ENCODE measurements at places on chromosomes 12 and 14. TPM values are rescaled to one million over a fixed set of nuclear protein-coding genes. Genes with fewer than 3 reads are reported as not detected.

DNA sequence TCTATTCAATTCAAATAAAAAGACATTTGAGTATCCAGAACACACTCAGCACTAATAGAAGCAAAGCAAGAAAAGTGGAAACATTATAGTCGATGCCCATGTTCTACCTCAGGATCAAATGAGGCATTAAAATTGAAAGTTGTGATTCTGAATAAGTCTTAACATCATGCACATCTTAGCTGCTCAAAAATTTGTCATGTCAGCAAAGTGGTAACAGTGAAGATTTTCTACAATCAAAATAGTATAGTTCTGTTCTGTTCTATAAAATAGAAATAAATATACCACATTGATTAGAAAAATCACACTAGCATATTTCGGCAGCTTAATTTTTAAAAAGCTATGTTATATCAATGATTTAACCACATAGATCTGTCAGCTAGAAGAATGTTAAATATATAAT lies 74.7 kb downstream of the ERGIC2 start:
- no peak for DNase-seq

DNA sequence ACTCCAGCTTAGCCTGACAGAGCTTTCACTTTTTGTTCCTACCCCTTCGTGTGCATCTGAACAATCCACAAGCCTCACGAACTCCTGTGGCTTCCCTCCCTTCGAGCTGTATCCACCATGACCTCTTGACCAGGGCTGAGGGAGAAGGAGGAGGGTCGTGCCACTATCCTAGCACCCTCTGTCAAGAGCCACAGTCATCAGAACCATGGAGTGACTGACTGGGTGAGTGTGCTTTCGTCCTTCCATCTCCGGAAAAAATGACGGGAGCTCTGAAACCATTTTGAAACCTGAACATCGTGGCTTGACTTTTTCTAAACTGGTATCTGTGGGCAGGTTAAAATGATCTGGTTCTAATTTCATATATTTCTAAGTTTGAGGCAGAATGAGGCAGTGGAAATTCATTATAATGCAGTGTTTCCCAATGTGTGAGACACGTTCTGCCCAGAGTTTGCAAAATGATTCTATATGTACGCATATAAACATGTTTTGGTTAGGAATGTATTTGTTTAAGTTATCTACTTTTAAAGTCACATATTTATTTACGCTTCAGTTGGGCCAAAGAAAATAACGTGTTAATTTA lies 27.0 kb downstream of the IL26 start:
- no peak for DNase-seq

DNA sequence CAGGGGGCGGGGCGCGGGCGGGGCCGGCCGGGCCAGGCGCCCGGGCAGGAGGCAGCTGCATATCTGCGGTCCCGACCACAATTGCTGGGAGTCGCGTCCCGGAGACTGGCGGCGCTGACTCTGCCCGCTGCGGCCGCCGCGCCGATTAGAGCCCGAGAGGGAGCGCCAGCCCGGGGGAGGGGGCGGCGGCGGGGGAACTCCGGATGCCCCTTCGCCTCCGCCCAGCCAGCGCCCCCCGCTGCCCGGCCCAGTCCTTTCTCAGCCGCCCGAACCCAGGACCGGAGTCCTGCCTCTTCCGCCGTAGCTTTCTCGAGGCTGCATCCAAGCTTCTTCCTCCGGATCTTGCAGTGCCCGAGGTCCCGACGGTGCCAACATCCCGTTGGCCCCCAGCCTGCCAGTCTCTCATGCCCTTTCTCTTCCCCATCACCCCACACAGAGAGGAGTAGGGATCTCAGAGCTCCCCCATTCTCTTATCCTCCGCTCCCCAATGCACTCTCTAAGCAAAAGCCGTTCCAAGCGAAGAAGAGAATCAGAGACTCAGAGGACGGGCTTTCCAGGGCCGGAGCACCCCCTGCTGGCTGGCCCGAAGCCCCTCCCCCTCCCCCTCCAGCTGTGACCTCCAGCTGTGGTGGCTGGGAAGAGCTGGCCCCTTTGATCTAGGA lies 8.8 kb upstream of the SP7 start:
- DNase-seq: peak; percentile 53

DNA sequence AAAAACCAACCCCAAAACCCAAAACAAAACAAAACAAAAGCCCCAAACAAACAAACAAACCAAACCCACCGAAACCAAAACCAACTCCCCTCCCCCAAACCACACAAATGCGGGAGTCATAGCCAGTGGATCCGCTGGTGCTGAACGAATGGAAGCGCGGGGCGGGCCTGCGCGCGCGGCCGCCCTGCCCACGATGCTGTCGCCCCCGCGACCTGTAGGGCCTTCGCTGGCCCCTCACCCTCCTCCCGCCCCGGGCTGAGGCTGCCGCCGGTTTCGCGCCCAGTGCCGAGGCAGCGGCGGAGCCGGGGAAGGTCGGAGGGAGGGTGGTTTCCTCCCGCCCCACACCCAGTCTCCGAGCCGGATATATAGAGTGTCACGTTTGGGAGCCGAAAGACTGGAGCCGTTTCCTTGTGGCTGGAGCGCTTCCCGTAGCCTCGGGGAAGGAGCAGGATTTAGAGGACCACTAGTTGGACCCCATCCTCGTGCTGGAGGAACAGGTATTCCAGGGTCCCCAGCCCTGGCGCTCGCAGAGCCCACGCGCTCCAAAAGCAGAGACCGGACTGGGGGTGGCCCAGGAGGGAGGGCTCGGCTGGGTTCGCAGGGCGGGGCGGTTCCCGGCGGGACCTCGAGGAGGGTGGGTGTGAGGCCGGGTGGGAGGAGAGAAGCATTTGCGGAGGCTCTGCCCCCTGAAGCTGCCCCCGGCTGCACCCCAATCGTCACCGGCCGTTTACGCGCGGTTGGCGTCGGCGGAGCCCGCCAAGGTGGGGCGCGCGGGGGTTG lies at the start of gene FAR2:
TSS of gene FAR2 (plus strand) at position 368 of the 780 bp plus-strand sequence. CDS start 121,172 bp downstream, outside the sequence.
- DNase-seq: no peak

GRCh38 chr14:24915958-24916595 lies 133.9 kb downstream of the STXBP6 start:
- DNase-seq: no peak

DNA sequence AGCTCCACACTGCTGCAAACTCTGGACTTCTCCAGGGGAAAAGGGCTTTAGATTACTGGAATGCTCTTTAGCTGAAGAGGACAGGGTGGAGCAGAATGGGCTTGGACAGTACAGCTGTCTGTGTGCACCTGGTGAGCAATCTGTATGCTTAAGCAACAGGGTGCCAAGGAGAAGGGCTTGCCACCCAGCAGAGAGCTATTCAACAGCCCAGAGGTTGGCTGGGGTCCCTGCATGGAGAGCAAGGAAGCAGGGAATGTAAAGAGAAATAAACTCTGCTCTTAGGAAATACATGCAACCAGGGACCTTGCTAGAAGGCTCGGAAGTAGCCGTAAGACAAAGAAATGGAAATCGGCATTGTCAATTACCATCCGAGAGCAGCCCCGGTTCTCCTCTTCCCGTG lies 53.0 kb upstream of the CORO1C start:
- DNase-seq: no peak

GRCh38 chr12:97267594-97268202 lies 194.9 kb upstream of the RMST start:
- DNase-seq: no peak

DNA sequence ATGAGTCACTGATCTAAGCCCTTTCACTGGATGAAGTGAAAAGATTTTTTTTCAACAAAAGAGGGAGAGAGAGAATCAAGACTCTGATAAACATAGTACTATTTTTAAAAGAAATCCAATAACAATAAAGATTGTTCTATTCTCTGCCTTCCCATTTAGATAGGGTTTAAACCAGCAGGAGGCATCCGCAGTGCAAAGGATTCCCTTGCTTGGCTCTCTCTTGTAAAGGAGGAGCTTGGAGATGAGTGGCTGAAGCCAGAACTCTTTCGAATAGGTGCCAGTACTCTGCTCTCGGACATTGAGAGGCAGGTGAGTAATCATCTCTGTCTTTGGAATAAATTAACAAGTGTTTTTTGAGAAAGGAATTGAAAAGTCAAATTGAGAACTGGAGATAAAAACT lies 124.9 kb downstream of the DERA start:
- DNase-seq: no peak

GRCh38 chr12:26633591-26634210 lies 199.3 kb downstream of the ITPR2 start:
- no peak for DNase-seq

- no peak for DNase-seq
Observed at GRCh38 chr12:125210104-125210755, 145.0 kb downstream of the AACS start.

DNA sequence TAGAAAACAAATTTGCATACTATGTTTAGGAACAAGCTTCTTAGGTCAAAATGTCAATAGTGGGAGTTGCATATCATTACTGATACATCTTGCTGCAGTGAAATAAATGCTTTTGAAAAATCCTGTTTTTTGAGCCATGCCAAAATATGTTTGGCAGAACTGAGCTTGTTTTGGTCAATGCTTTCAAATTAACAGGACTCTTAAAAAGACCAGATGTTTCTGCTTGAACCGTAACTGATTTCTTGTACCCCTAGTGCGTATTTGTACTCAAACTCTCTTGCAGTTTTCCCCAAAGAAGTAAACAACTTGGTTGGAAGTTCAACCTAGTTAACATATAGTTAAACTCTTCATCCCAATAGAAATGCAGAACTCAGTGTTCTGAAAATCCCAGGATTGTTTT lies 3.4 kb downstream of the TRHDE start:
- DNase-seq: no peak

DNA sequence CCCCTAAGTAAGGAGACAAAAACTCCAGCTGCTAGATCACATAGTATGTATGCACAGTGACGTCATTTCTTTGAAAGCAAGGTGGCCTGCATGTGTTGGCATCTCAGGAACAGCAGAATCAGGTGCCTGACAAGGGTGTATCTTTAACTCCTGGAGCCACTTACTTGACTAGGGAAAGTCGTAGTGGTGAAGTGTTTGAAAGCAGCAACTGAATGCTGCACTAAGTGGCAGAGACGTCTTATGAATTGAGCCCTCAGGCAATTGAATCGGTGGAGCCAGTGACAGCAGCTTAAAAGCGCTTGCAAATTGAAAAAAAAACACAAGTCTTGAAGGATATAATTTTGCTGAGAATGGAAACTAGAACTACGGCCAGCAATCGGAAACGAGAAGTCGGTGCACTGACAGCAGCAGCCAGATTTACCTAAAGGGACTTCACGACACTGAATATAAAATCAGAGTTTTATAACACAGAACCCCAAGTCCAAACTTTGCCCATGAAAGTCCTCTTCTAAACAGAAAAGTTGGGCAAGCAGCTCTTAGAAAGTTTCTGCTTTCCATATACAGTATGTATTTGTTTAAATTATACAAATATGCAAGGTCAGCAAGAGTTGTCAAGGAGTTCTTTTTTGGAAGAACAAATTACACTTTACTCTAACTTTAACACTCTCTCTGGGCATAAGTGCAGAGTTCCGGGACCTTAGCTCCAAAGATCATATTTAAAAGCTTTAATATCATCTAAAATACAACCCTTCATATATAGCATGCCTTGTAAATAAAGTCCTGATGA lies 1.1 kb downstream of the IGF1 start:
- no peak for DNase-seq

NAA30 gene
- 12.7 TPM for total RNA-seq

SOX5 gene
- total RNA-seq: 67.6 TPM

OR4E1 gene
- total RNA-seq: not detected

CYP46A1 gene
- 0.96 TPM for total RNA-seq
